Femur (tissue), 1 donor: ENCODE measurements at places on chromosomes 6 and 20.

GRCh38 chr6:149815788-149816187 lies 48.4 kb downstream of the LRP11 start:
- DNase-seq = no peak

- DNase-seq = no peak
These were observed 8.7 kb upstream of the SRXN1 start for GRCh38 chr20:661474-662270.

DNA sequence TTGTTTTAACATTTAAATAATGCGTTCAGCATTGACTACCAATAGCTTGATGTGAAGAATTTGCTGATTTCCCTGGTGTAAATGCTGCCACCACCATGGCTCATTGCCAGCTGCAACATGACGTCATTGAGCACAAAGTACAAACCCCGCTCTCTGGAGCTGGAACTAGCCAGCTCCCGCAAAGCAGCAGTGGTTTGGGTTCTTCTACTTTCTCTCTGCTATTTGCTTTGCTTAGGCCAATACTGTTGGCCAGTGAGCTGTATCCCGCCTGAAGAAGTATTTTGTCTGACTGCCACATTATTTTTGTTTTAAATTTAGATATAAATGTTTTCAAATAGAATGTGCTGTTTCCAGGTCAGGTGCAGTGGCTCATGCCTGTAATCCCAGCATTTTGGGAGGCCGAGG lies 47.4 kb upstream of the KIF13A start:
- no peak for DNase-seq

DNA sequence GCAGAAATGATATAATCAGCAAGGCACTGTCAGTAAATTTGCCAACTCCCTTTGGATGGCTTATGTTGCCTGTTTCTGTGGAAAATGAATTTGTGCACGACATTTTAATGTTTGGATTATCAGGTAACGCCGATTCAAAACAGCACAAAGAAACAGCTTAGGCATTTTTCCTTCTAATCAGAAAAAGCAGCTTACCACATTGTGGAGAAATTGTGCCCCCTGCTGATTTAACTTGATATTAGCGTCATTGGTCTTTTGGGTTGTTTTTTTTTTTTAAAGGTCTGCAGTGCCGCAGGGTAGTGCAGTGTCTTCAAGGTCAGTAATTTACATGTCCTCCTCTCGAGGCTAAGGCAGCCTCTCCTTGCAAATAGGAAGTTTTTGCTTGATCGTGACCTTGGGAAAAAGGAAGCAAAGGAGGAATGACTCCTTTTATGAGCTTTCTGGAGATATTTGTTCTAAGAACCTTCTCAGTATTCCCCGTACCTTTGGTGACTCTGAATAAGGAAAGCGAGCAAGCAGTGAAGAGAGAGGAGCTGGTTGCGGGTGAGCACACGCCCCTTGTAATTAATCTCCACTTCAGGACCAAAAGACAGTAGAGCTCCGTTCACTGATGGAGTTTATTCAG lies 79.1 kb downstream of the ELOVL4 start:
- no peak for DNase-seq

DNA sequence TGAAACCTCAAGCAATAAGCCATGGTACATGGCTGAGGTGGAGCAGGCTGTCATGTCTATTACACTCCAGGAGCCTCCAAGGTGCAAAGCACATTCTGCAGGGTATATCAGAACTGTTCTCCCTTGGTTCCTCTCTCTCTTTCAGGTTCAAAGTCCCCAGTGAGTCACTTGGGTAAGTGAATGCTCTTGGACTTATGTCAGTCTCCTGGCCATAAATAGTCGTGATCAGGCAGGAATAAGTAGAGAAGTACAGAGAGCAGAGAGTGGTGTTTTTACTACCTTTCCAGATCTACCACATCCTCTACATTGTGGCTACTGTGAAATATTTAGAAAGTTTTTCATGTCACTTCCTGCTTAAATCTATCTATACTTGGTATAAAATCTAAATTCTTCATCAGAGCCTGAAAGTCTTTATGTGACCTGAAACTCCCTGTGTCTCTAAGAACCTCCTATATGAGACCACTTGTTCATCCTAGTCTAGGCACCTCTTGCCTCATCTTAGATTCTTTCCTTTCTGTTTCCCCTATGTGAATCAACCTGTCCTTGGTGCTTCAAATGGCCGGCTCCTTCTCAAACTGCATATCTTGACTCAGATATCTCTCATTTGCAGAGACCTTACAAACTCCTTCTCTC lies 1077.6 kb upstream of the MAP3K7 start:
- DNase-seq = no peak

- no peak for DNase-seq
These were observed 11.5 kb upstream of the HLA-B start for GRCh38 chr6:31368461-31368860.

- DNase-seq = no peak
These were observed 115.8 kb downstream of the TRERF1 start for GRCh38 chr6:42335896-42336295.

- no peak for DNase-seq
These were observed 281.4 kb downstream of the SMOC2 start for GRCh38 chr6:168722397-168722796.

DNA sequence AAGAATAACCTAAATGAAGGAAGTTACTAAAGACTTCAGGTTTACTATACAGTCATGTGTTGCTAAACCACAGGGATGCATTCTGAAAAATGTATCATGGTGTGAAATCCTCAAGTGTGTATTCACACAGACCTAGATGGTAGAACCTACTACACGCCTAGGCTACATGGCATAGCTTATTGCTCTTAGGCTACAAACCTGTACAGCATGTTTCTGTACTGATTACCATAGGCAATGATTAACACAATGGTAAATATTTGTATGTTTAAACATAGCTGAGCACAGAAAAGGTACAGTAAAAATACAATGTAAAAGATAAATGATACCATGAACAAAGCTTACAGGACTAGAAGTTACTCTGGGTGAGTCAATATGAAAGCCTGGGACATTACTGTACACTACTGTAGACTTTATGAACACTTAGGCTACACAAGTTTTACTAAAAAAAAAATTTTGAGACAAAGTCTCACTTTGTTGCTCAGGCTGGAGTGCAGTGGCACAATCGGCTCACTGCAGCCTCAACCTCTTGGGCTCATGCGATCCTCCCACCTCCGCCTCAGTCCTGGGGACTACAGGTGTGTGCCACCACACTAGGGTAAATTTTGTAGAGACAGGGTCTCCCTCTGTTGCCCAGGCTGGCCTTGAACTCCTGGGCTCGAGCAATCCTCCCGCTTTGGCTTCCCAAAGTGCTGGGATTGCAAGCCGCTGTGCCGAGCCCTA lies 36.0 kb downstream of the ADNP start:
- DNase-seq = no peak

- no peak for DNase-seq
These were observed 46.1 kb downstream of the TBX18 start for GRCh38 chr6:84718038-84718955.

DNA sequence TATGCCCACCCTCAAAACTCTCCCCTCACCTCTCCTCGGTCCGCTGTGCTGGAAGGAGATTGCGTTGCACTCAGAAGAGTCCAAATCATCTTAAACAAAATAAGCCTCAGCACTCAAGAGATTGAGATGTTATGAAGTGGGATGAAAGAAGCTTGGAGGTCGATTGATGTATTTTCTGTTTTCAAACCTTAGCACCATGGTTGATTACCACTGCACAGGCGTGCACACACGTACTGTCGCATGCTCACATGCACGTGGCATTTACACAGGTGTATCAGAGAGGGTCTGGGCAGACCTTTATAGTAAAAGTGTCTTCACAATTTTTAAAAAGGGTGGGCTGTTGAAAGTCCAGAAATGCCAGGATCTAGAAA lies 612 bp upstream of the AGPAT4 start:
- DNase-seq = no peak

GRCh38 chr20:49261173-49261572 lies 16.7 kb downstream of the ZNFX1 start:
- DNase-seq = no peak

- no peak for DNase-seq
These were observed 98.4 kb downstream of the ALDH8A1 start for GRCh38 chr6:134851548-134851947.

DNA sequence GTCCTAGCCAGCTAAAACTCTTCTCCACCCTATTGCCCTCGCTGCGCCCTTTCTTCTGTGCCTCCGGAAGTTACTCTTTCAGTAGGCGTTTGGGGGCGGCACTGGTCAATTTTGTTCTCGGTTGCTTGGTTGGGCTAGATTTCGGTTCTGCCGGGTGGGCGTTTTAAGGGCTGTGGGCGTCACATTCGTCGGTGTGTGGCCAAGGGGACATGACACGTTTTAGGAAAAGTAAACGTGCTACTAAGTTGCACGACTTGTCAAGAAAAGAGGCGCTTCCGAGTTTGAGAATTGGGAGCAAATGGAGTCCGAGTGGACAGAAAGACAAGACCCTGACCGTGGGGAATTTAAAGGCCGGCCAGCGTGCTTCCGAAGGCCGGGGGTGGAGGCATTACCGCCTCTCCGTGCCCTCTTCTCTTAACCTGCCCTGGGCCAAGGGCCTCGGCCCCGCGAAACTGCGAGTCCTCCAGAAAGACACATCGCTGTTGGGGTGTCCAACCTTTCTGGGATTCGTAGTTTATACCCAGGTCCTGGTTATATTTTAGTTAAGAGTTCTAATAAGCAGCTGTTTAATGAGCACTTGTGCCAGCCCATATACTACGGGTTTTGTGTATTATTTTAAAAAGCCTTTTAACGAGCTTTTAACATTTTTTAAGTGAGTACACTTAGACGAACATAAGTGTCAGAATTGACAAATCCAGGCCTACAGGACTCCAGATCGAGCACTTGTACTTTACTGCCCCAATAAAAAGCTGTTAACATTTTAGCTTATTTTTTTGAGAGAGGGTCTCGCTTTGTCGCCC lies 664 bp upstream of the BAG6 start:
- peak; percentile 95 for DNase-seq

DNA sequence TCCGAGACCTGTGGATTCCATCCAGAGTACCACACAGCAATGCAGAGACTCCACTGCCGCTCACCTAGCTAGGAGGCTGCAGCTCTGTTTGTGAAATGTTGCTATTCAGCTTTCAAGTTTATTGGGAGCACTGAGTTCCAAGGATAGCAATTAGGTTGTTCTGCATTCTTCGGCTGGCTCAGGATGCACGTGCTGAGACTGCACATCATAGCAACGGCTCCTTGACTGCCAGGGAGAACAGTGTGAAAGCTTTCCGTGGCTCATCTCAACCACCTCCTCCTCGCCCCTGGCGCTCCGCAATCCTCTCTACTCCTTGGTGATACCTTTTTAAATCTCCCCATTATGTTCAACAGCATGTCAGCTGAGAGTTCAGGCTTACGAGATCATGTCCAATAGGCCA lies 116.6 kb downstream of the TSHZ2 start:
- DNase-seq = peak; percentile 44

- DNase-seq = no peak
These were observed 349.0 kb downstream of the RNGTT start for GRCh38 chr6:88614316-88614877.

GRCh38 chr6:91751526-91751925 lies 1164.7 kb upstream of the MAP3K7 start:
- no peak for DNase-seq

DNA sequence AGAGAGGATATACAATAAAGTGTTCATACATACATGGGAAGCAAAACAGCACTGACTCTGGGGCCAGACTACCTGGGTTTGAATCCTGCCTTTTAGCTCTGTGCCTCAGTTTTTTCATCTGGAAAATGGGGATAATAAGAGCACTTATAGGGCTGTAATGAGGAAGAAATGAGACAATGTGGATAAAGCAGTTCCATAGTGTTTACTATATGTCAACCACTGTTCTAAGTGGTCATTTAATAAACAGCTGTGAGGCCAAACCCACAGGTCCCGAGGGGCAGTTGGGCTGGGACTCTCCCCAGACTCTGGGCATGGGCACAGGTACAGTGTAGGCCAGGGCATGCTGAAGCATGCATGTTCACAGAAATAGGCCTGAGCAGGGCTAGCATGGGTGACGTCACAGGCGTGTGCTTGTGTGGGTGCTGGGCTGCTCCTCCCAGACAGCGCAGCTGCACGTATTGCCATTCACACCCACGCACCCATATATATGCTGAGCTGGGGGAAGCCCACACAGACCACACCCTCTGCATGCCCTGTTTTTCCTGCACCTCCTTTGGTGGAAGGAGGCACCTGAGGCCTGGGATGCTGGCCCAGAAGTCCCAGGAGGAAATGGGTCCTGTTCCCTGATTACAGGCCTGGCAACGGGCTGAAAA lies 3.5 kb upstream of the PLCG1 start:
- peak; percentile 15 for DNase-seq

GRCh38 chr6:113734982-113735381 lies 122.2 kb upstream of the MARCKS start:
- DNase-seq = no peak

DNA sequence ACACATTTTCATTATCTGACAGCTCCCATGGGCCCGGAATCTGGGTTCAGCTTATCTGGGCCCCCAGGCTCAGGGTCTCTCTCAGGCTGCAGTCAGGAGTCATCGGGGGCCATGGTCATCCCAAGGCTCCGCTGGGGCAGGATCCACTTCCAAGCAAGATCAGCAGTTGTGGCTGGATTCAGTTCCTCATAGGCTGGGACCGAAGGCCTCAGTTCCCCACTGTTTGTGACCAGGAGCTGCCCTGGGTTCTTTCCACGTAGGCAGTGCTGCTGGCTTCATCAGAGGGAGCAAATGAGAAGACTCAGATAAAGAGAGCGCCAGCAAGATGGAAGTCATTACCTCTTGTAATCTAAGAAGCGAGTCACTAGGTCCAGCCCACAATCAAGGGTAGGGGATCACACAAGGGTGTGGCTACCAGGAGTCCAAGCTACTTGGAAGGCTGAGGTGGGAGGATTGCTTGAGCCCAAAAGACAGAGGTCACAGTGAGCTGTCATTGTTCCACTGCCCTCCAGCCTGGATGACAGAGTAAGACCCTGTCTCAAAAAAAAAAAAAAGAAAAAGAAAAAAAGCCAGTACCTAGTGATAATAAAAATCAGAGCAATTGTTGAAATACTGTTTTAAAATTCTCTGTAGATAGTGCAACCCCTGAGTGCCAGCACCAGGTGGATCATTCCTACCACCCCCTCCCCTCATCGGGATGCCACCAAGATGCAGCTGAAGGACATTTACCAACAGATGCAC lies 162.7 kb downstream of the NFATC2 start:
- DNase-seq = no peak

- DNase-seq = no peak
These were observed 495.4 kb upstream of the MANEA start for GRCh38 chr6:95081949-95082348.

DNA sequence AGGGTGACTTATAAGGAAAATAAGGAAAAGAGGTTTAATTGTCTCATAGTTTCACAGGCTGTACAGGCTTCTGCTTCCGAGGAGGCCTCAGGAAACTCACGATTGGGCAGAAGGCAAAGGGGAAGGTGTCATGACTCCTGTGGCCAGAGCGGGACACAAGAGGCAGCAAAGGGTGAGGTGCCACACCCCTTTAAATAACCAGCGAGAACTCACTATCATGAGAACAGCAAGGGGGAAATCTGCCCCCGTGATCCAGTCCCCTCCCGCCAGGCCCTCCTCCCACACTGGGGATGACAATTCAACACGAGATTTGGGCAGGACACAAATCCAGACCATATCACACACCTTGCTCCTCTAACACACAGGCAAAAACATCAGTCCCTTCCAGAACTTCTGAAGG lies 254.0 kb downstream of the DLL1 start:
- no peak for DNase-seq
